GM03348 (cell line): ENCODE measurements at places on chromosomes 5 and 9.

- DNase-seq, result no peak
Observed at GRCh38 chr5:173430394-173430793, 102.2 kb upstream of the STC2 start.

DNA sequence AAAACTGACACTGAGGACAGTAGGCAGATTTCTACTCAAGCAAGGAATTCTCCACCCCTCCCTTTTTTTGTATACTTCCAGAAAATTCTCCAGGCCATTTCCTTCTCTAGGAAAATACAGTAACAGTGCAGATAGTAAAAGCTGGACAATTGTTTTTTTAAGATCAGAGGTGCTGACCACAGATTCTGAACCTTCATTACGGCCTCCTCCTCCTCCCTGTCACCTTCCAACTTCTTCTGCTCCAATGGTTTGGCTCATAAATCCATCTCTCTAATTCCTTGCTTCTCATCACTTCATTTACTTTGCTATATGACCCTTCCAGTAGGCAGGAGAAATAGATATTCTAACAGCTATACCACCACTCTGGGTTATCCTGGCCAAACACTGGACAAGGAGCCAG is 220.6 kb downstream of the FBN2 start:
- no peak for DNase-seq

GRCh38 chr9:128397831-128398230 is 22.8 kb upstream of the CERCAM start:
- no peak for DNase-seq

DNA sequence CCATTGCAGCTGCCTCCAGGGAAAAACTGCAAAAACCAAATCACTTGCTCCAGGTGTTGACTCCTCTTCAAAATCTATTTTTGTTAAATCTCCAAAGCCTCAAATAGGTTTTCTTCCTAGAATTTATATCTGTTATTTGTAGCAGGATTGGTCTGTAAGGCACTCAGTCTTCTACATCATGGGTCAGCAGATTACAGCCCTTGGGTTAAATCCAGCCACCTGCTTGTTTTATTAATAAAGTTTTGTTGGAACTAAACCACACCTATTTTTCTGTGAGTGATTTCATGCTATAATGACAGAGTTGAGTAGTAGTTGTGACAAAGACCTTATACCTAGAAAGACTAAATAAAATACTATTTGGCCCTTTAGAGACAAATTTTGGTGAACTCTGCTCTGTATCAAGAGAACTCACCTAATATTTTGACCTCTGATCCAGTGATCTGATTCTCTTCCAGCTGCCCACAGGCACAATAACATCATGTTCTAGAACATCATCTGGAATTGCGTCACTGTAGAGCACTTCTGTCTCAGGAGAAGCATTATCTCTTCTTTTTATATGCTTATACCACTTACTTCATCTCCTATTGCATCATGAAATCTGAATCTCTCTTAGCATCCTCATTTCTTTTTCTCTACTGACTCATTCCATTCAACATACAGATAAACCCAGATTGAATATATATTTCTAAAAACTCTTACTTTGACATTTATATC is 130.1 kb downstream of the RPS23 start:
- peak; percentile 47 for DNase-seq

GRCh38 chr9:36144309-36145232 is 8.0 kb downstream of the GLIPR2 start:
- no peak for DNase-seq

- no peak for DNase-seq
Observed at GRCh38 chr9:109455391-109455790, 42.7 kb downstream of the PTPN3 start.

DNA sequence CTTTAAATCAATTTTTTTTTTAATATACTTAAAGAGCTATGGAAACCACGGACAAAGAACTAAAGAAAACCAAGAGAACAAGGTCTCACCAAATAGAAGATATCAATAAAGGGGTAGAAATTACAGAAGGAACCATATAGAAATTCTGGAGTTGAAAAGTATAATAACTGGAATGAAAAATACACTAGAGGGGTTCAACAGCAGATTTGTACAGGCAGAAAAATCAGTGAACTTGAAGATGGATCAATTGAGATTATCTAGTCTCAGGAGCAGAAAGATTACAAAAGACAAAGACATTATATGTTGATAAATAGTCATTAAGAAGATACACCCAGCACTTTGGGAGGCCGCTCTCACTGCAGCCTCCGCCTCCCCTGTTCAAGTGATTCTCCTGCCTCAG is 56.1 kb downstream of the GAPVD1 start:
- no peak for DNase-seq

- DNase-seq, result no peak
Observed at GRCh38 chr9:127794001-127794791, 8.4 kb downstream of the CDK9 start.

GRCh38 chr9:121322037-121322736 is 47.9 kb downstream of the STOM start:
- DNase-seq, result peak; percentile 68

- no peak for DNase-seq
Observed at GRCh38 chr9:105244734-105245028, 230 bp downstream of the SLC44A1 start.

DNA sequence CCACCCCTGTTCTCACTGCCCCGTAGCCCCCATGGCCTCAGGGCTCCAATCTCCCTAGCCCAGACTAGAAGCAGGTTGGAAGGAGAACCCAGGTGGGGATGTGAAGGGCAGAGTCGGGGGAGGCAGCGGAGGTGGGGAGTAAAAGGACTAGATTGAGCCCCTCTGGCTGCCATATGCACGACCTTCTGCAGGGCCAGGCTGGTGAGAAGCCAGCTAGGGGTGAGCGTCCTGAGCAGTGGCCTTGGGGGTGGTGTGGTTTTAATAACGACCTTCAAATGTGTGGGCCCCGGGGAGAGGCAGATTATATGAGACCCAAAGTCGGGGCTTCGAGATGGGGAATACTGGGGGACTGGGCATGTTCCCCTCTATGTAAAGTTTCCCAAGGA is 139.5 kb downstream of the C9orf50 start:
- DNase-seq, result no peak

- no peak for DNase-seq
Observed at GRCh38 chr9:35500130-35500748, 10.3 kb downstream of the RUSC2 start.

DNA sequence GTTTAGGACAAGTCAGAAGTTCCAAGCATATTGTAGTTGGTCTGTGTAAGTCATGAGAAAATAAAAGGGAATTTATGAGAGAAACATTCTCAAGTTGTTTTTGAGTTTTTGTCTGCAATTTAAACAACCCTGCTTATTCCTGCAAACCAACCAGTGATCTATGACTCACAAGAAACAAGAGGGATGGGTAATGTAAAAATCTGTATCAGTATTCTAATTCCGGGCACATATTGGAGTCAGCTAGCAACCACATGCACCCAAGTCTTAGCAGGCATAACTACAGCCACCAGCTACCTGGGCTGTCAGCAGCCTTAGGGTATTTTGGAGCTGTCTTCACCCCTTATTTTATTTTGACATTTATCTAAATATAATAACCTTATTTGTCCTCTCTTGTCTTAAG is 128.7 kb upstream of the APC start:
- no peak for DNase-seq

DNA sequence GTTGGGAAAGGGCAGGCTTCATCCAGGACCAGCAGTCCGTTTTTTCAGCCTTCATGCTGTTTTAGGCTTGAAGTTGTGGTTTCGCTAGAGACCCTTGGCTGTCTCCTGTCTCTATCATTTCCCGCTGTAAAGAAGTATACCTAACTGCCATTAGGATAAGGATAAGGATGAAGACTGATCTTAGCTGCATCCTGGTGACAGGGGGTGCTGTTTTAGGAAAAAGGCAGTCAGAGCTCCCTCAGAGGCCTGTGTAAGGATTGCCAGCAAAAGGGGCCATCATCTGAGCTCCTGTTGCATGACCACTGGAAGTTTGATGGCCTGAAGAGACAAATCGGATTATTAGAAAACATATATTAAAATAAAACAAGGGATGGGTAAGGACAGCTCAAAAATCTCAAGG is 64.8 kb upstream of the FGF10 start:
- no peak for DNase-seq

DNA sequence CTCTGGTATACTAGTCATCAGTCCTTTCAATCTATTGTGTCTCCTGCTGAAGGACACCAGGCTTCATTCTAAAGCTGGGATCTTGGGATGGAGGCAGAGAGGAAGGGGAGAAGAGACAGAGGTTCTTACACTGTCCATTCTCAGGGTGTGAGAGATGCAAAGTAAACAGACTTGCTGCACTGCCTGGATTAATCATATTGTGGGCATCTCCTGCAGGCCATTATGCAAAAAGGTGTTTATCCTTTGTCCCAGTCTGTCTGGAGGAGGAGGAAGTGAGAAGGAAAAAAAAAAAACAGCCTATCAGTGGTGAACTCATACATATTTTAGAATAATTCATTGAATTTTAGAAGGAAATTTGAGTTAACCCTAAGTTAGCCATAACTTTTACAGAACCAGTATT is 92.9 kb upstream of the TNPO1 start:
- DNase-seq, result no peak

- DNase-seq, result no peak
Observed at GRCh38 chr5:160500786-160501779, 79.4 kb downstream of the PTTG1 start.
